ENCODE measurements at places on chromosomes 13 and 19. TPM values are rescaled to one million over a fixed set of nuclear protein-coding genes. Genes with fewer than 3 reads are reported as not detected.

The LGALS14 gene
- not detected for total RNA-seq

The PTGIR gene
- 194 TPM for total RNA-seq

The ZSWIM4 gene
- total RNA-seq = 7.5 TPM

The ZNF154 gene
- 3.1 TPM for total RNA-seq

The PSG3 gene
- total RNA-seq = not detected

The FCAR gene
- not detected for total RNA-seq

The SMIM44 gene
- not detected for total RNA-seq

The EEF2 gene
- 2,394 TPM for total RNA-seq

The MED25 gene
- total RNA-seq = 49.1 TPM

The CEACAM19 gene
- 0.86 TPM for total RNA-seq

Measured in activated CD4-positive, alpha-beta T cell treated with anti-CD3 and anti-CD28 coated beads, Interleukin-2, amount 10 ng/mL, durations not matched to agents 24 days and 14 days (primary cell).